K562 (cell line): ENCODE measurements at places on chromosomes 7 and 10.
A peak's percentile ranks its signal among the peaks of the same experiment; 100 is the strongest.

GRCh38 chr10:113445736-113446135 lies 107.1 kb upstream of the HABP2 start:
- no peak for DNase-seq

DNA sequence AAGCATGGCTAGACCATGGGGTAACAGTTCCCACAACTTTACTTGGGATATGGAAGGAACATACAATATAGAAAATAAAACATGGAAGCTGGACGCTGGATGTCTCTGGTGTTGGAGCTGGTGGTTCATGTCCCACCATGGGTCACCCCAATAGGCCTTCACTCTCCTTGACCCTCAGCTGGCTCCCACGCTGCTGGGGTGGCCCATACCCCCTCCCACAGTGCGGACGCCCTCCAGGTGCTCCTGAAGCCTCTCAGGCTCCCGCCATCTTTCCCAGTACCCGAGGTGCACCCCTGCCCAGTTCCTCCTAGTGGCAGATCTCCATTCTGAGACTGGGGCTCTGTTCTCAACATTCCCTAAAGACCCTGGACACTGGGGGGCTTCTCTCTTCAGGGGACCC lies 5.8 kb upstream of the CPA1 start:
- no peak for DNase-seq

- no peak for DNase-seq
Measured at GRCh38 chr10:96416643-96417042, 57.8 kb upstream of the OPALIN start.

GRCh38 chr10:16950656-16951601 lies 133.7 kb upstream of the RSU1 start:
- DNase-seq = peak; percentile 20

GRCh38 chr7:106895246-106895864 lies 30.3 kb downstream of the PIK3CG start:
- no peak for DNase-seq
